ENCODE measurements at places on chromosomes 16 and 17. TPM values are rescaled to one million over a fixed set of nuclear protein-coding genes. Genes with fewer than 3 reads are reported as not detected.

Gene RMI2
- 15.6 TPM for polyA plus RNA-seq

Gene KRT15
- 831 TPM for polyA plus RNA-seq

GRCh38 chr16:6728381-6728780 is 604.3 kb upstream of the RBFOX1 start:
- no peak for DNase-seq

DNA sequence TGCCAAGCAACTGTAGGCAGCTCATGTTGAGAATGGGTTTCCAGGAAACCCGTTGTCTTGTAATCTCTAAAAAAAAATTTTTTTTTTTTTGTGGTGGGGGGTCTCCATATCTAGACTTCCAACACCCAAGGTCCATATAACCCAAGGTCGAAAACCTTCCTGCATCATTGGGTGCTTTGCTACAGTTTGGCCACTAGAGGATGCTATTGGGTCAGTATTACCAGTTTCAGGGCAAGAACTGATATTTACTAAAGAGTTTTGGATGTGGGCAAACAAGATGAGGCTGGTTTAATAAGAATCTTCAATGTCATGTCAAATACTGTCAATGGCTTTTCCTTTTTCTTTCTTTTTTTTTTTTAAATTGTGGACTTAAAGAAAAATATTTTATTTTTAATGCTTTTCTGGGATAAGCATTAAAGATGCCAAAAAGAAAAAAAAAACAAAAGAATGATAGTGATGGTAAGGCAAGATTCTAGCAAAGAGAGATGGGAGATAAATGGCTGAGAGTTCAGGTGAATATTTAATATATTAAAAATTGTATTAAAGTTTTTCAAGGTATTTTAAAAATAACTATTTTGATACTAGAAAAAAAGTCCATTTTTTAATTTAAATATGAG is 62.2 kb downstream of the DHRS7C start:
- peak; percentile 30 for DNase-seq

Gene BEAN1
- 0.25 TPM for polyA plus RNA-seq

Gene KLHL10
- 0.14 TPM for polyA plus RNA-seq

Gene TBC1D3H
- polyA plus RNA-seq, result 11.9 TPM

DNA sequence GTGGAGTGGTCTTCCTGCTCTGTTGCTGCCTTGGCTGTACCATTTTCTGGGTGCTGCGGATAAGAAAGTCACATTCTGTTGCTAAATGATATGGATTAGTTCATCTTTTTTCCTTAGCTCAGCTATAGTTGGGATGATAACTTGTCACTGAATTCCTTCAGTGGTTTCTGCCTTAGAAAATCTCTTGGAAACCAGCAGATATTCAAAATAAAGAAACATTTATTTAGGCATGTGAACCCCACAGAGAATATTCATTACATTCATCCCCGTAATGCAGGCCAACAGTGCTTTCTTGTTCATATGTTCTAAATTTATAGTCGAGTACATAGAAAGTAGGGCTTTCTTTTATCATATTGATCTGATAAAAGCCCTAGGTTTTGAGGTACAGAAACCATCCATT is 151.3 kb downstream of the CYB561 start:
- no peak for DNase-seq

GRCh38 chr16:820748-821147 is 20.2 kb upstream of the GNG13 start:
- no peak for DNase-seq

GRCh38 chr16:2905988-2906387 is 5.7 kb upstream of the FLYWCH1 start:
- DNase-seq, result no peak

DNA sequence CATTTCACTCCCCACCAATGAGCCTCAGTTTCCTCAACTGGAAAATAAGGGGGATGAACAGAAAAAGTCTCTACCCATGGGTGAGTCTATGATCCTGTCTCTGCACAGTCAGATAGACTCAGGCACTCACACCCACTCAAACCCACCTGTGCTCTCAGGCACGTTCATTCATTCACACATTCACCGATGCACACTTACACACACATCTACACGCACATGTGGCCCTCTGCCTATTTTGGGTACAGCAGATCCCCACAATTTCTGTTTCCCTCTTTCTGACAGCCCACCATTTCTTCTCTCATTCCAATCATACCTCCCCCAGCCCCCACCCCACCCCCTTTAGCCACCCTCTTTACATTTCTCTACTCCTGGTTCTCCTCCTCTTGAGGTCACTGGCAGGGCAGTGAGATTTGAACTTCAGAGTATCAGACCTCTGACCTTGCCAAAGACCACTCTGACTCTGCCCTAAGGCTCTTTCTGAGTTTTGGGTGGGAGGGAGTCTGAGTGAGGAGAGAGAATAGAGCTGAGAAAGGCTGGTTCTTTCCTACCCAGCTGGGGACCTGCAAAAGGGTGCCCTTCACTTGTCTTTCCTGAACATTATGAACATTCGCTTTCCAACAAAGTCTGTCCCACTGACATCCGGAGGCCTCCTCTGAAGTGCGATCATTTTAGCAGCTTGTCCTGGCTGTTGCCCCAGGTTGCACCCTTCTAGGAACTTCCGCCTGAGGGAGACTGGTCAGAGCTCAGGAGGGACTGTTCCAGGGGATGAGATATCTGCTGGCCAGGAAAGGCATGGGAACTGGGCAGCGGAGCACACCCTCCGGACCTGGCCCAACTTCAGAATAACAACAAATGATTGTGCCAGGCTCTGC is 10.1 kb upstream of the COL1A1 start:
- DNase-seq, result no peak

DNA sequence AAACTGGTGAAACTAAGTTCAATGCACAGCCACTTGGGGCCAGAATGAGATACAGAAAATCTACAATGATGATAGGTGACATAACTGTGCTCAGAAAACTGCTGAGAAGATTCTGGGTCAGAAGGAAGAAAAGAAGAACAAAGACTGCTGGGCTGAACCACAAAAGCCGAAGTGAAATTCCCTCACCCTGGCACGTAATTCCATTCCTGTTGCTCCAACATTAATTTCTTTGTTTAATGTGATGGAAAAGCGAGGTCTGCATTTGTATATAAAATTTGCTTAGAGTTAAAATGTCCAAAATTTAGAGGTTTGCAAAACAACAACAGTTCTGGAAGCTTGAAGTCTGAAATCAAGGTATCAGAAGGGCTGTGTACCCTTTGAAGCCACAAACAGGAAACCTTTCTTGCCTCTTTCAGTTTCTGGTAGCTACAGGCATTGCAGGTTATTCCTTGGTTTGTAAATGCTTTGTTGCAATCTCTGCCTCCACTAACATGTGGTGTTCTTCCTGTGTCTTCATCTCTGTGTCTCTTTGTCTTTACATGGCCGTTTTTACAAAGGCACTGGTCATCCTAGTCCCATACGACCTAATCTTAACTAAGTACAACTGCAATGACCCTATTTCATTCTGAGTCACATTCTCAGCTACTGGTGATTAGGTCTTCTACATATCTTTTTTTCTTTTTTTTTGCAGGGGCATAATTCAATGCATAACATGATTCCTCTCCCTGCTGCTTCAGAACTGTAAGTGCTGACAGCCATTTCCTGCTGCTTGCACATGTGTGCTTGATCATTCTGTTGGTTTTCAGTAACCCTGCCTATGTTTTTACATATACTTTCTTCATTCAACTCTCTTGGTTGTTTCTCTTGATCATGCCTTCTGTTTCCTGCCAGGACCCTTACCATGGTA is 603.0 kb upstream of the CDH8 start:
- no peak for DNase-seq

GRCh38 chr17:47686276-47686635 is 7.7 kb upstream of the TBKBP1 start:
- DNase-seq, result no peak

GRCh38 chr17:42514279-42514678 is 21.8 kb upstream of the NAGLU start:
- DNase-seq, result no peak

Gene TBC1D3D
- polyA plus RNA-seq, result 0.64 TPM

- no peak for DNase-seq
Measured at GRCh38 chr16:65843941-65844340, 522.5 kb upstream of the CDH5 start.

GRCh38 chr17:69912805-69913204 is 162.2 kb upstream of the KCNJ16 start:
- no peak for DNase-seq

DNA sequence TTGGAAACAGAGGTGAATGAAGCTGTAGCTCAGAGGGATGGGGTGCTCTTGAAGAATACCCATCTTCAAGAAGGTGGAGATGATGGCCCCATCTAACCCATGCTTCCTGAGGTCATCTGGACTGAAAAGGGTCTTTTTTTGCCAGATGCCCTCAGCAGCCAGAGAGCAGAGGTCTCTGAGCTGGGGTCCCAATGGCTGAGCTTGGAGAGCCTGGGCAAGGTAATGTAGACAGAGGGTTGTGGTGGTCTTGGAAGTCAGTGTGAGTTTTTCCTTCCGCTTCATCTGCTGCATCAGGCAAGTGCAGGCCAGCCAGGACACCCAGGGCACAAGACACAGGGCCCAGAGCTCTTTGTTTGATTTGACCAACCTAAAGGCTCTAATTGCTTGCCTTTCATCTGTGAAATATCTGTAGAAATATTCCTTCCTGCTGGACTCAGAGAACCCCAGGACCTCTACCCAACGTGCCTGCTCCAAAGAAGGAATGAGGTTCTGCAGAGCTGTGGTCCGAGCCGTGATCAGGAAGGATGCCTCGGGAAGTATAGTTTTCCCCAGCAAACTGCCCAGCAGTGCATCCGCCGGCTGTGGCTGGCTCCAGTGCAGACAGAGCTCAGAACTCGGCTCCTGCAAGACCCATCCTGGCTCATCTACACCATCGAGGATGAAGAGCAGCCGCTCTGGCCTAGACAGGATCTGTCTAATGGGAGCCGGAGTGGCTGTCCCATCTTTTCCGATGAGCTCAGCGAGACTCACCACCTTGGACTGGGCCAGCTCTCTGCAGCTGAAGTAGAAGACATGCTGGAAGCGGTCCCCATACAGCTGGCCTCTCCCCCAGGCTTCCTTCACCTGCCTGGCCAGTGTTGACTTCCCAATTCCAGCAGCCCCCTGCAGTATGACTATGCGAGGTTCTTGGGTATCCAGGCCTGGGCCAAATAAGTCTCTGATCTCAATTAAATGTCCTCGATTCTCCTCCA is 25.2 kb downstream of the NLRP1 start:
- DNase-seq, result no peak

DNA sequence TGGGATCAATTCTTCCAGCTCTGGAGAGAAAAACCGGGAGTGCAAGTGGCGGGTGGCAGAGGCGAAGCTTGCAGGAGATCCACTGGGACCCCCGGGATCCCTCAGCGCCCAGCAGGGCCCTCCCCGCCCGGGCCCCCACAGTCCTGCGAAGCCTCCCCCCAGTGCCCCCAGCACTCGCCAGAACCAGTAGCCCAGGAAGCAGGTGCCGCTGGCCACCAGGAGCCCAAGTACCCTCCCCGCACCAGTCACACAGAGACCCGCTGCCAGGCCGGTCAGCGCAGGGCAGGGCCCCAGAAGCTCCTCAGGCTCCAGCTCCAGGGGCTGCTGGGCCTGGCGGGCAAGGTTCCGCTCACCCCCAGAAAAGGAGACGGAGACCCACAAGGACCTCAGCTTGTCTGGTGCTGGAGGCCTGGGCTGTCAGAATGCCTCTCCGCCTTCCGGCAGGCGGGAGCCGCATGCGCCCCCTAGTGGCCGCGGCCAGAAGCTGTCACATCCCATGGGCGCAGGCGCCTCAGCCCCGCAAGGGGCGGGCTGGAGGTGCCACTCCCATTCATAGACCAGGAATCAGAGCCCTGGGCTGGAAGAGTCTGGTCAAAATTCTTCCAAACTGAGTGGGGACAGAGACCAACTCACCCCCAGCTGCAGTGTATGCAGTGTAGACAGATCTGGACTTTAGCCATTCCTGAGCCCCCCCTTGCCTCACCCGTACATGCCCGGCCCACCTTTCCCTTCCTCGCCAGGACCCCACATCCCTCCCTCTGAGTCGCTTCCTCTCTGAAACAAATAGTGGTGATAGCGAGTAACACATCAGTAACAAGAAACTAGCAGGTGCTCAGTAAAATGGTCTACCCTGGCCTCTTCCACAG is 1002.3 kb downstream of the KCNJ18 start:
- DNase-seq, result no peak

GRCh38 chr17:19363114-19363438 is 553 bp upstream of the B9D1 start:
- no peak for DNase-seq

DNA sequence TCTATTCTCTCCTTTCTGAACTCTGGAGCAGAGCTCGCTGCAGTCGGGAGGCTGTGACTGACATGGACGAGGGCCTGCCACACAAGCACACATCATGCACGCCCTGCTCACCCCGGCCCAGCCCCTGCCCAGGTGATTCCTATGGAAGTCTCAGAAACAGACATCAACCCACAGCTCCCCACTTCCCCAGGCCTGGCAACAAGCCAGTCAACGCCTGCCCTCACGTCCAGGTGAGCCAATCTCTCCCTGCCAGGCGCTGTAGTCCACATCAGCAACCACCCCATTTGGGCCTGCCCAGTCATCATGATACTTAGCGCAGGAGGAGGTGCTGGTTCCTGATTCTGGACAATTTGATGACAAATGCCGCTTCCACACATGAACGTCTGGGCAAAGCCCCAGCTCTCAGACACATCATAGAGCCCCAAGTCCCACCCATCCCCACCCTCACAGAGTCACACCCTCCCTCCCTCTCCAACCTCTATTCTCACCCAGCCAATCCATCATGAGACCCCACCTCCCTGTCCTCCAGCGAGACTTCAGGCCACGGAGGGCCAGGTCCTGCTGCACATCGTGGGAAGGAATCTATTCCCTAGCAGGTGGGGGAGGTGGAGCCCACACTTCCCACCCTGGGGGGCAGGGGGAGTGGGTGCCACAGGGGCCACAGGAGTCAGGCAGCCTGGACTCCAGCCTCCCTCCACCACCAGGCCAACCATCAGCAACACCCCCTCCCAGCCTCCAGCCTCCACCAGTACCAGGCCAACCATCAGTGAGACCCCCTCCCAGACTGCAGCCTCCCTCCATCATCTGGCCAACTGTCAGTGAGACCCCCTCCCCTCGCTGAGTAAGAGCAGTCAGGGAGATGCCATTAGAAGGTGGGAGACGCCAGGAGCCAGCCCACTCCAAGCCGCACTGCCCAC is 33.7 kb upstream of the GSG1L start:
- no peak for DNase-seq

- DNase-seq, result no peak
Measured at GRCh38 chr16:78290872-78291591, 191.6 kb downstream of the WWOX start.

- no peak for DNase-seq
Measured at GRCh38 chr17:77778636-77779489, 179.6 kb upstream of the TNRC6C start.

DNA sequence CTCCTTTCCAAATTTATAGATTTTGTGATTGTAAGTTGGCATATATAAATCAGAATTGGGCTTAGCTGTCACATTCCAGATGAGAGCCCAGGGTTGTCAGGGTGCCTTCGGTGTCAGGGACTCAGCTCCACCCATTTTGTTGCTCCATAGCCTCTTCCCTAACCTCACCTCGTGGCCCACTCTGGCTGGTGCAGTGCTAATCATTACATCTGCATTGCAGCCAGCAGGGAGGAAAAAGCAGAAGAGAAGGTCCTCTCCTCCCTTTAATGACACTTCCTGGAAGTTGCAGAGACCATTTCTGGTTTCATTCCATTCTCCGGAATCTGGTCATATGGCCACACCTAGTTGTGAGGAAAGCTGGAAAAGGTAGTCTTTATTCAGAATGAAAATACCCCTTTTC is 113.3 kb downstream of the CCT6B start:
- DNase-seq, result no peak

All from thymus (tissue), 14 donors.